ENCODE measurements at places on chromosomes 16 and 17. TPM values are rescaled to one million over a fixed set of nuclear protein-coding genes. Genes with fewer than 3 reads are reported as not detected.

Gene SSTR5
- not detected for total RNA-seq

Gene C16orf96
- total RNA-seq = 0.10 TPM

Gene HAP1
- total RNA-seq = 0.13 TPM

Gene KRT27
- not detected for total RNA-seq

Gene NPTX1
- total RNA-seq = not detected

Gene KRT33B
- not detected for total RNA-seq

Gene SLC16A3
- 65.0 TPM for total RNA-seq

Gene DNAI2
- total RNA-seq = not detected

Gene CHST5
- not detected for total RNA-seq

- DNase-seq = no peak
These were observed 21.5 kb downstream of the METRNL start for GRCh38 chr17:83100853-83101391.

DNA sequence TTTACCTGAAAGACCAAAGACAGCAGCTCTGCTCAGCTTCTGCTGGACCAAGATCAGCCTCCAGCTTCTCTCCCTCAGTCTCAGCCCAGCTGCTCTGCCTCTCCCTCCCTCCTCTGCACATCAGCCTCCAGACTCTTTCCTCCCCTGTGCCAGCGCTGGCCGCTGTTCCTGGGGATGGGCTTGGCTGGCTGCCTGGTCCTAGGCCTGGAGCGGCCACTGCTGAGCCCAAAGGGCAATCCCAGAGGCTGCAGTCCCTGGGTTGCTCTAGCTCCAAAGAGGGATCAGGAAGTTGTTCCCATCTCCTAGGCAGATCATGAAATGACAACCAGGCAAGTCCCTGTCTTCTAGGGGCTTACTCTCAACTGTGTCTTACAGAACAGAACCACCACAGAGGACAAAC lies 31.3 kb downstream of the DCUN1D3 start:
- peak; percentile 93 for DNase-seq

DNA sequence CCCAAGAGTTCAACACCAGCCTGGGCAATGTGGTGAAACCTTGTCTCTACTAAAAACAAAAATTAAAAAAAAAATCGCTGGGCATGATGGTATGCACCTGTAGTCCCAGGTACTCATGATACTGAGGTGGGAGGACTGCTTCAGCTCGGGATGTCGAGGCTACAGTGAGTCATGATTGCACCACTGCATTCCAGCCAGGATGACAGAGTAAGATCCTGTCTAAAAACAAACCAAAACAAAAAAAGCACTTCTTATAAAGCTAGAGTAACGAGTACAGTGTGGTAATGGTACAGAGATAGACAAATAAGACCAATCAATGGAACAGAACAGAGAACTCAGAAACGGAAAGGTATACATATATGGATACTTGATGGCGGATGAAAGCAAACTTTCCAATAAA lies 4.4 kb downstream of the NSMCE1 start:
- DNase-seq = no peak

DNA sequence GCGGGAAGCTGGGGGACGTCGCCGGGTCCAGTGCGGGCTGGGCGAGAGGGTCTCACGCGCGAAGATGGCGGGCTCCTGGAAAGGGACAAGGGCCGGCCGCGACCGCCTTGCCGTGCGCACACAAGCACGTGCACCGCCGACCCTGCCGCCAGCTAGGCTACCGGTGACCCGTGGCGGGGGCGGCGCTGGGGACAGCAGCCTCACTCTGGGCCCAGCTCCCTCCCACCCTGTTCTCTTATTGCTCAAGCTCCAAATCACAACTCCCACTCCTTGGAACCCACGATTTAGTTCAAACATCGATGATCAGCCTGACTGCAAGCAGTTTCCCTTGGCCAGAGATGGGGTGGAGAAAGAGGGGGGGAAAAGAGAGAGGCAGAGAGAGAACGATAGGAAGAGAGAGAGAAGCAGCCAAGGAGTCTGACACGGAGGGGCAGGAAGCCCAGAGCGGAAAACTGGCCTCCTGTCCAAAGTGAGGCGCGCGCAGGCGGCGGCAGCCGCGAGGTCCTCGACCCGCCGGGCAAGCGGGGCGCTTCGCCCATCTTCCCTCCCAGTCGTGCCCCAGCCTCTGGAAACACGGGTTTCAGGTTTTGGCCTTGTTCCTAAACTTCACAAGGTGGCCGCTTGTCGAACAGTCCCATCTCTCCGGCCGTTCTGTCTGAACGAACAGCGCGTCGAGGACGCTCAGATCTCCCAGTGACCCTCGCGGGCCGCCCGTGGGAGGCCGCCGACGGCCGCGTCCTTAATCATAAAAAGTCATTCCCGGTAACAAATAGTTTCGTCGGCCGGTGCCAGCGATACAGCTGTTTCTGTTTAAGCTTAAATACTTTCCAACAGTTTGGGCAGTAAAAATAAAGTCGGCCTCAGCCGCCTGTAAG lies 1.7 kb upstream of the CBX8 start:
- DNase-seq = no peak

DNA sequence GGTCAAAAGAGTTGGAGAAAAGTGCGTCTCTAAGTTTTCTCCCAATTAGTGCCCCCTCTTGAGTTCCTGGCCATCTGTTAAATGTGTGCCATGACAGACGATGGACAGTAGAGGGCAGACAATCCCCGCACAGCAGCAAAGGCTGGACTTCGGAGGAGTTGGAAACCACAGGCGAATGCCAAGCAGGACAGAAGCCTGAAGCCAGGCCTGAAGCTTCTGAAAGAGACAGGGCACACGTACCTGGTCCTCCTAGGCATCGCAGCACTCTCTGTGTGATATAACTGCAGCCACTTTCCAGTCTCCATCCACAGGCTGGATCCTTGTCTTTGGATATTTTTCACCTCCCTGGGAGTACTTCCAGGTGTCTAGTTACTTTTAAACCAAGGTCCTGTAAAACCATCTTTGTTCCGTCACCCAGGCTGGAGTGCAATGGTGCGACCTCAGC lies 14.5 kb downstream of the C17orf100 start:
- peak; percentile 89 for DNase-seq

GRCh38 chr16:10896165-10896564 lies 19.2 kb downstream of the CIITA start:
- DNase-seq = no peak

GRCh38 chr17:9936095-9936494 lies 31.0 kb upstream of the RCVRN start:
- DNase-seq = no peak

GRCh38 chr17:15269780-15270089 lies 4.6 kb upstream of the PMP22 start:
- DNase-seq = no peak

GRCh38 chr17:3988297-3989040 lies 24.2 kb upstream of the ATP2A3 start:
- no peak for DNase-seq

DNA sequence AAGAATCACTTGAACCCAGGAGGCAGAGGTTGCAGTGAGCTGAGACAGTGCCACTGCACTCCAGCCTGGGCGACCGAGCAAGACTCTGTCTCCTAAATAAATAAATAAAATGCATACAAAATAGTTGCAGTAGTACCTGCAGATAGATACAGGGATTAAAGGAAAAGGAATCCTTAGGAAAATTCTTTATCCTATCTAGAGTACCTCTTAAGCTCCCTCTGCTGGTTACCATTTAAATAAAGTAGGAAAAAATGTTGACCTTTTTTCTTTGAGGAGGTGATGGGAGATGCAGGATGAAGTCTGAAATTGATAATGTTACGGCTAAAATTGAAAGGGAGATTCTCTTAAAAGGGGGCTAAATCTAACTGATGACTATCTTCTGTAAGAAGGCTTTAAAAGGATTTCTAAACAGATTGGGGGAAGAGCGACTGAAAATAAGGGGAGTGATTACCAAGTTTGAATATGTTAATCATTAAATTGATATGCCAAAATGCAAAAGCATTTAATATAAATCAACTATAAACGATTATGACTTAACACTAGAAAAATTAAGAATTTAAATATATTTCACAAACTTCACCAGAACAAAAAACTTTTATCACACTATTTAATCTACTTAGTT lies 29.4 kb downstream of the C16orf87 start:
- DNase-seq = no peak

DNA sequence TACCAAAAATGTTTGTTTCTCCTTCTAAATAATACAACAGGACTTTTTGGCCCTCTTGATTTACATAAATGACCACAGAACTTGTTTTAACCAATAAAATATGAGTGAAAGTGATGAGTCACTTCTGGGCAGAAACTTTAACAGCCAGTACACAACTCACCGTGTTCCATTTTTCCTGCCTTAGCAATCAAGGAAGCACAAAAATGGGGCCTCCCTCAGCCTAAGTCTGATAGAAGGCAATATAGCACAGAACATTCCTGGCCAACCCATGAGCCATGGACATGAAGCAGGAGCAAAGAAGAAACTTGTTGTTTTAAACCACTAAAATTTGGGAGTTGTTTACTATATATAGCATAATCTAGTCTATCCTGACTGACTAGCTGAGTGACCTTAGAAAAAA lies 61.1 kb upstream of the MTMR4 start:
- DNase-seq = no peak

DNA sequence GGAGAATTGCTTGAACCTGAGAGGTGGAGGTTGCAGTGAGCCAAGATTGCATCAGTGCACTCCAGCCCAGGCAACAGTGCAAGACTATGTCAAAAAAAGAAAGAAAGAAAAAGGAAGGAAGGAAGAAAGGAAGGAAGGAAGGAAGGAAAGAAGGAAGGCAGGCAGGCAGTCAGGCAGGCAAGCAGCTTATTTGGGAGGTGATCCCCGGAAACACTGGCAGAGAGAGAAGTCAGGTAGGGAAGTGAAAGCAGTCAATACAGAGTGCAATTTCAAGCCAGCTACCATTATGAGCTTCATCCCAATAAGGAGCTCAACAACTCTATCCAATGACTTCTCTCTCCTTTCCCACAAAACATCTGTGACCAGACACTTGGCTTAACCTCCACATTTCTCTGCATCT lies 83.0 kb upstream of the TBC1D3K start:
- DNase-seq = no peak

DNA sequence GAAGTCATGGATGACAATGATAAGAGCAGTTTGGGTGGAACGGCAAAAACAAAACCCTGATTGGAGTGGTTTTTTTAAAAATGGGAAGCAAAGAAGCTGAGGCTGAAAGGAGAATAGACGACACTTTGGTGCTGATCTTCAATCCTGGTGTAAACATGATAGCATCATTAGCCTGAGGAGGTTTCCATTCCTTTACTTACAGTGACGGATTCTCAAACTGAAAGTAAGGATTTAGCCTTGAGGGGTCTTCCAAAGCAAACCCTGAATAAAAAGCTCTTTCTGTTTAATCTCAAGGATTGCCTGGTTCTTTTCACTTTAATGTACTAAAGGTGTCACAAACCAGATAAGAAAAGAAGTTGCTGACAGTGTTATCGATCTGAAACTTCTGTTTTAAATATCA lies 69.3 kb downstream of the KCNJ2 start:
- no peak for DNase-seq

Measured in mesenteric fat pad (tissue), 1 donor.